GM12892 (cell line): ENCODE measurements at places on chromosomes 1 and 21.

DNA sequence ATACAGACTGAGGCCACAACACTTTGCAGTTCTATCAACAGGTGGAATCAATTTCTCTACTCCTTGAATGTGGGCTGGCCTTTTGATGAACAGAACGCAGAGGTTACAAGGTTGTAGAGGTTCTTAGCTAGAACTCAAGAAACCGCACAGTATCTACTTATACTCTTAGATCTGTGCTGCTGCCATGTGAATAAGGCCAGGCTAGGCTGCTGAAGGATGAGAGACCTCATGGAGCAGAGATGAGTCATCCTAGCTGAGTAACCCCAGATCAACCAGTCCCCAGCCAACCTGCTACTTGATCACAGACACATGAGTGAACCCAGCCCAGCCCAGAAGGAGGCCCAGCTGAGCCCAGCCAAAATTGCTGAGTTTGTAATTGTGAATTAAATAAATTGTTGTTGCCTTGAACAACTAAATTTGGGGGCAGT is 35.3 kb upstream of the BCAR3 start:
- no peak for DNase-seq

GRCh38 chr1:33824971-33825370 is 38.9 kb upstream of the HMGB4 start:
- DNase-seq = no peak

GRCh38 chr1:44740179-44740617 is 561 bp downstream of the KIF2C start:
- DNase-seq = no peak

- DNase-seq = no peak
These were observed 584.0 kb upstream of the TMPRSS15 start for GRCh38 chr21:18987520-18988026.

- DNase-seq = no peak
These were observed at the start of gene SAMD13 for GRCh38 chr1:84301004-84301784. TSS of gene SAMD13 (plus strand) at chr1:84301708. CDS start at chr1:84303235, 1,527 bp downstream.

DNA sequence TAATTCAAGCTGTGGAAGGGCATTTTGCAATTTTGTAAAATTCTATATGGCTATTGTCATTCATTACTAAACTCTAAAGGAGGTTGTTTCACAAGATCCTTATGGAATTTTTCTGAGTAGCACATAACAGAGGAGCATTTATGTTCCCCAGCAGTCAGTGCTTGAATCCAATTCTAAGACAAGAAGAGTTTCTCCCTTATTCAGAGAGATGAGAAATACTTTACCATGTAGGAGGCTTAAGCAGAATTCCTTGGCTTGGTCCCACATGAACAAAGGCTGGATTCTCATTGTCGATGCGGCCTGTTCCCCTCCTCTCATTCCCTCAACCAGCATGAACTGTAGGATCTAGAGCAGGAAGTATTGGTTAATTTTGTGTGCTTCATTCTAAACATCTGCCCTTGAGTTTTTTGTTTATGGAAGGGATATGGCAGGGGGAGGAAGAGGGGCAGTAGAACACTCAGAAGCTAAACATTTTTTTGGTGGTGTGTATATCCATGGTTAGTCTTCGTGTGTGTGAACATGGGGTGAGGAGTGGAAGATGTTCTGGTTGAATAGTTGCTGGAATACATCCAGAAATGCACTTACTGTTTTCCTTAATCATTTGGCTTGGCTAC is 74.3 kb downstream of the LAMC1 start:
- no peak for DNase-seq

- no peak for DNase-seq
These were observed 7.0 kb upstream of the USP25 start for GRCh38 chr21:15722591-15723324.

- DNase-seq = no peak
These were observed 119.4 kb downstream of the NEK7 start for GRCh38 chr1:198276241-198276640.

DNA sequence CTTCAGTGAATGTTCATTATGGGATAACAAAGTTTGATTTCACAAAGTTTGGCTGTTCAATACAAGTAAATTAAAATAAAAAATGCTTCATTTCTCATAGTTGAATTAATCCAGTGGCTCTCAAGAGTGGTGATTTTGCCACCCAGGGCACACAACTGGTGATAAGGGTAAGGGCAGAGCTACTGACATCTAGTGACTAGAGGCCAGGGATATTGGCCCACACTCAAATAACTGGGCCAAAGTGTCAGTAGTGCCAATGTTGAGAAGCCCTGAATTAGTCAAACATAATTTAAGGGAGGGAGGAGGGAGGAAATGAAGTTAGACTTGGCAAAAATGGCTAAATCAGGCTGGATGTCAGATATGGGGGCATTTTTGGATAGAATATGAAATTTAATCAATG is 880.5 kb upstream of the ADGRL4 start:
- no peak for DNase-seq

- DNase-seq = no peak
These were observed 39.9 kb downstream of the INKA2 start for GRCh38 chr1:111699268-111699667.

DNA sequence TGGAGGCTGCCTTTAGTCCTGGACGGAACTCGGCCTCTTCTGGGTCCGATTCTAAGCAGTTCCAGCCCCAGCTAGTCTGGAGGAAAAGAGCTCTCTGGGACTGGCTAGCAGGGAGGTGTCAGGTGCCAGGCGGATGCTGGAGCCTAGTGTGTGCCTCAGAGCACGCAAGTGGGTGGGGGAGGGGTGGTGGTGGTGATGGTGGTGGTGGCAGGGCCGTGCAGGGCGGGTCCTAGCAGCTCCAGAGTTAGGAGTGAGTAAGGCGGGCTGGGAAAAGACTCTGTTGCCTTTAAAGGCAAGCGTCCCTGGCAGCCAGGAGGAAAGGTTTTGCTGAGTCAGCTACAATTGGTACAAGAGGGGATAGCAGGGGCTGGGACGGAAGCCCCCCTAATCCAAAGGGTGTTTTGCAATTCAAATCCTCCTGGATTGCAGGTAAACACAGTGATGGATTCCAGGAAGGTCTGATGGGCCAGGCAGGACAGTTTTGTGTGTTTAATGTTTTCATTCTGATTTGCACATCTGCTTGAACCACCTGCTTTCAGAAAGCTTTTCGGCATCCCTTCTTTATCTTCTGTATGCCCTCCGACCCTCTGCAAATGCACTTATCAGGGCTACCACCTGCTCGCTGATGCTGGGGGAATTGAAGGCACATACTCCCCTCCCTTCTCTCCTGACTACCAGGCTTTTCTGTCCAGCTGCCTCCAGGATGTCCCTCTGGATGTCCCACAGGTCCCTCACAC is 4.1 kb upstream of the SLC2A1 start:
- DNase-seq = no peak

DNA sequence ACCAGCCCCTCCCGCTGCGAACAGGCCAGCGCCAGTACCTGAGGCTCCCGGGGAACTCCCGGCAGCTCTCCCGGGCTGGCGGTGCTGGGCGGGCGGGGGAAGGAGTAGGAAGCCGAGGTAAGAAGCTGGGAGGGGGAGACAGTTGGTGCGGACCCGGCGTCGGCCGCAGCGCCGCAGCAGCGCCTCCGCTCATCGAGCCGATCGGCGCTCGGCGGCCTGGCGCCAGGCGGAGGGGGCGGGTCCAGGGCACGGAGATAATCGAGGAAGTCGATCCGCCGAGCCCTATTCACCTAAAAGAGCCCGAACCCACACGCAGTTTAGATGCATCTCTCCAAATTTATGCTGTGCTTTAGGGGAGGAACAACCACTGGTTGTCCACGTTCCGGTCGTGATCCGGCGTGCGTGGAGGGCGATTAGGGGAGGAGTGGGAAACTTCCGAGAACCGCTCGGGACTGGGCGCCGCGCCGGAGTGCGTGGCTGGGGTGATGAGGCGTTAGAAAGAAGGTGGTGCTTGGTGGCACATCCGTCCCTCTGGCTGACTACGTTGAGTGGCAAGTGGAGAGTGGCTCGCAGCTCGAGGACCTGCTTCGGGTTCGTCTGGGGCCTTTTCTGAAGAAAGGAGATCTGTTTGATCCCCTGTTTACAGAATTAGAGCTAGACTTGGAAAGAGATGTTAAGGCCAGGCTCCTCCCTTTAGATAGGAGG is at the start of gene VAMP4:
Gene VAMP4, minus strand, starts transcription at position 194 of the 705 bp plus-strand sequence. CDS start 3,651 bp downstream, outside the sequence.
- DNase-seq = peak; percentile 46

DNA sequence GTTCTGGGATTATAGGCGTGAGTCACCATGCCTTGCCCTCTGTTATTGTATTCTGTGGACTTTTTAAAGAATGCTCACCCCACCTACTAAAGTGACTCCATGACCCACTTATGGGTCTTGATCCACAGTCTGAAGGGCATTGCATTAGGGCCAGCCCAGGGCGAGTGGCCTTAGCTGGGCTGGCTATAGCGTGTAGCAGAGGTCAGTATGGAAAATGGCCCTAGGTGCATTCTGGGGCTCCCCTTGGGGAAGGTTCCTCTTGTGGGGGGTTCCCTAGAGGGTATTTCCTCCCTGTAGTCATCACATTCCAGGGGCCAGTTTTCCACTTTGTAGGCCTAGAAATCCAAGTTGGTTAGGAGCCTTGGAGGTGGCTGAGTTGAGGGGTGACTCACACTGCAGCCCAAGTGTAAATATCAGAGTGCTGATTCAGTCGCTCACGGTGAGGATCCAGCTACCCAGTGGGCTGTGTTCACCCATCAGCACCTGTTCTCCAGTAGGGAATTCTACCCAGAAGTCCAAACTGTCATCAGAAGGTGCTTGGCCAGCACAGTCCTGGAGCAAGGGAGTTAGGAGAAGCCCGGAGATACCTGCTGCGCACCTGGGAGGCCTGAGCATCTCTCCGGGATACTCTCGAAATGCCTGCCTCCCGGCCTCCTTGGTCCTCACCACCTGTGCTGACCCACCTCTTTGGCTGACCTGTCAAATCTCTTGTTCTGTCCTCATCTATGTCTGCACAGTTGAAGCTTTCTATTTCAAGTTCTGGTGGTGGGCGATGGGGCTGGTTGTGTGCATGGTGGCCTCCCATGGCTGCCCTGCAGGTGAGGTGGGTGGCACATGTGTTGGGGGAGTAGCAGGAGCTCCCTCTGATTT is 52.2 kb downstream of the NENF start:
- no peak for DNase-seq

- no peak for DNase-seq
These were observed 66.6 kb downstream of the RGS18 start for GRCh38 chr1:192224846-192225245.

DNA sequence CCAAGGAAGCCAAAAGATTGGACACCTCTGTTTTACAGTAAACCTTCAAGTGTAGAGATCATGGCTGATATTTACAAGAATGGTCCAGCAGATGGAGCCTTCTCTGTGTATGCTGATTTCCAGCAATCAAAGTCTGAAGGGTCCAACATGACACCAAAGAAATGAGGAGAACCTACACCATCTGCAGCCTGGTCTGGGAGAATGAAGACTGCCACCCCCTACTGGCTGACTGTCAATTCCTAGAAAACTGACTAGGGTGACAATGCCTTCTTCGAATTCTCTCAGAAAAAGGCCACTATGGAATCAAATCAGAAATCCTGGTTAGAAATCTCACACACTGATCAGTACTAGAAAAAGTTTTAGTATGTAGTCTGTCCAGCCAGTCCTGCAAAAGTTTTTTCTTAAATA is 83.3 kb downstream of the CDC42BPA start:
- DNase-seq = no peak

- no peak for DNase-seq
These were observed 462.0 kb upstream of the RUNX1 start for GRCh38 chr21:35510957-35511695.

GRCh38 chr1:17845583-17845982 is 90.5 kb downstream of the ACTL8 start:
- no peak for DNase-seq

GRCh38 chr1:100583827-100584226 is 45.9 kb downstream of the GPR88 start:
- DNase-seq = no peak

- no peak for DNase-seq
These were observed 86.3 kb downstream of the CAMK2N1 start for GRCh38 chr1:20399606-20400180.

DNA sequence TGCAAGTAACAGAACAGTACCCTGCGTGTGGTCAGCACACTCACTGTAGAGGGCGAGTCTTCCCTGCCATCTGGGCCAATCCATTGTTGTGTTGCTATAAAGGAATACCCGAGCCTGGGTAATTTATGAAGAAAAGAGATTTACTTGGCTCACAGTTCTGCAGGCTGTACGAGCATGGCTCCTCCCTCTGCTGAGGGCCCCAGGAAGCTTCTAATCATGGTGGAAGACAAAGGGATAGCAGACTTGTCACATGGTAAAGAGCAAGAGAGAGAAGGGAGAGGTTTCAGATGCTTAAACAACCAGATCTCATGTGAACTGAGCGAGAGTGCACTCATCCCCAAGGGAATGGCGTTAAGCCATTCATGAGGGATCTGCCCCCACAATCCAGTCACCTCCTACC is 126.2 kb downstream of the CNIH3 start:
- no peak for DNase-seq

GRCh38 chr1:156539818-156540355 is 32.5 kb downstream of the IQGAP3 start:
- DNase-seq = no peak

DNA sequence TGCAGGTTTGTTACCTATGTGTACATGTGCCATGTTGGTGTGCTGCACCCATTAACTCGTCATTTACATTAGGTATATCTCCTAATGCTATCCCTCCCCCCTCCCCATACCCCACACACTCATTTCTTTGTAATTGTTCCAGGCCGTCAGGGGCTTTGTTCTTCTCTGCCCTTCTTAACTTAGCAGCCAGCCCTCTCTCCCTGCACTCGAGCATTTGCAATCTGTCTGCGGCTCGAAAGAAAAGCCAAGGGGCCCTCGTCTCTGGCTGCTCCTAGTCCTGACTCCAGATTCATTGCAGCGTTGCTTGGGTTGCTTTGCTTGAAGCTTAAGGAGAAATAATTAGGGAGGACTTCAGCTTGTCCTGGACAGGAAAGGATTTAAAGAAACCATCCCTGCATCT is 85.7 kb downstream of the ATP1A1 start:
- DNase-seq = no peak

DNA sequence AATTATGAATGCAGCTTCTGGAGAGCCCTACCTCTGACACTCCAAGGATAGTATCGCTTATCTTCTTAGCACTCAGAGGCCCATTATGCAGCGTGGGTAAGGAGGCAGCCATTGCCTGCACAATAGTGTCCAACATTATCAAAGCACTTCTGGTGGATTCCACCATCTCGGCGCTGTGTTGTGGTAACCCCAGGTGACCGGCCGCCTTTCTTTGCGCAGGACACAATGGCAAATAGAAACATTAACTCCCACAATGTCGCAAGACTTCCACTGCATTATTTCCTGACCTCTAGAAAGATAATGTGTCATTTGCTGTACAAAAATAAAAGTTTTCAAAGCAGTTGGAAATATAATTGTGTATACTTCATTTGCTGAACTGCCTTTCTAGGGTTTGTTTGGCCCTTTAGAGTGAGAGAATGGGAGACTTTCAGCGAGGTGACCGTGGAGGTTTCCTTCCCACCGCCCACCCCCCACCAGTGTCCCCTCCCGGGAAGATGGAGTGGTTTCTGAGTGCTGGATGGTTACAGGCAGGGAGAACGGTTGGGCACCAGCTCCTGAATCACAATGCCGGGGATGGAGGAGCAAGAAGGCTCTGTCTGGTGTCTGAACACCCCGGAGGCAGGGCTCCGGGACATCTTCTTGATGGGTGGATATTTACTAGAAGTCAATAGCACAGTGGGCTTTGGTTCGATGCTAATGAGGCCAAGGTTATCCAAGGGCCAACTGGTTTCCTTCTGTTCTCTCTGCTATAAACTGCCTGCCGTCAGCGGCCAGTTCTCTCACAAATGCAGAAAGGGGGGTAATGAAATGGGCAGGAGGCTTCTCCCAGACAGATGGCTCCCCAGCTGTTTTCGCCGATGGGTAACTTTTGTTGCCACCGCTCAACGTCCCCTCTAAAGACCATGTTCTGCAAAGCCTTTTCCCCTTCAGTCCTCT is 215.4 kb upstream of the PROX1 start:
- DNase-seq = no peak

- no peak for DNase-seq
These were observed 104.0 kb upstream of the HP1BP3 start for GRCh38 chr1:20891091-20891490.

GRCh38 chr1:66246351-66247269 is 287.3 kb upstream of the SGIP1 start:
- no peak for DNase-seq
